ENCODE measurements at places on chromosomes 11 and 22. TPM values are rescaled to one million over a fixed set of nuclear protein-coding genes. Genes with fewer than 3 reads are reported as not detected.

The TIMM10 gene
- total RNA-seq = 50.5 TPM

DNA sequence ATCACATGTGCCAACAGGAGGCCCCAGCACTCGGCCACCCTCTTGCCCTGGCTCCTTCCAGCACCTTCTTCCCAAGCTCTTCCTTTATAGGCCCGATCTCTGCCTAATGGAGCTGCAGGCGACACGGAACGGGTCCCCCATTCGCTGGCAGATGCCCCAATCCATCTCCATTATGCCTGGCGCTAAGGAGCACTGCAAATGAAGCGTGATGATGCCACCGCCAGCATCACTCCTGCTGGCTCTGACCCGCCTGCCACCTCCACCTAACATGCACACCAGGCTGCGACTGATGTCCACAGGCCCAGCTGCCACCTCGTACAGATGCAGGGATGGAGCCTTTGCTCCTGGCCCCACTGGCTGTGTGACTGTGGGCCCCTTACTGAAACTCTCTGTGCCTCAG lies 33.5 kb downstream of the ELFN2 start:
- DNase-seq = no peak

DNA sequence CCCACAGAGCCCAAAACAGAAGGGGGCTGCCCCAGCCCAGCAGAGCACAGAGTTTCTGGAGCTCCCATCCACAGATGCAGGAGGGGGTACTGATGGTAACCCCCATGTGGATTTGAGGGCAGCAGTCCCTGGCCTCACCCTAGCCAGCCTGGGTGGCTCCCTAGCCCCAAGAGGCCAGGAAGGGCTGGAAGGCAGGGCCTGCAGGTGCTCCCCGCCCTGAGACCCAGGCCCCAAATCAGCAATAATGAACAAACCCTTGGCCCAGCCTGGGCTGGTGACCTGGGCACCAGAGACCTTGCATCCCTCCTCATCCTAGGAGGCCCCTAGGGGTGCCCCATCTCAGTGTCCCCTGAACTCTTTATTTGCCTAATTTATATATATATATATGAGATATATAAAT lies 61.6 kb downstream of the MORC2 start:
- DNase-seq = no peak

DNA sequence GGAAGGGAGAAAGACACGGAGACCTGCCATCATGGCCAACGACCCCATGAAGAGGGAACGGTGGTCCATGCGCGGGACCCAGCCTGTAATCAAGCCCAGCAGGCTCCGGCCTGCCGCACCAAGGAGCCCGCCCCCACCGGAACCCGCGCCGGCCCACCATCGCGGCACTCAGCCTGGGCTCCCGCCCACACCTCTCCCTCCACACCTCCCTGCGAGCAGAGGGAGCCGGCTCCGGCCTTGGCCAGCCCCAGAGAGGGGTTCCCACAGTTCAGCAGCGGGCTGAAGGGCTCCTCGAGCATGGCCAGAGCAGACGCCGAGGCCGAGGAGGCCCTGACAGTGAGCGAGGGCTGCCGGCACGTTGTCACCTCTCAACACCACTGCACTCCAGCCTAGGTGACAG lies 1302.8 kb upstream of the CNTN5 start:
- DNase-seq = no peak

DNA sequence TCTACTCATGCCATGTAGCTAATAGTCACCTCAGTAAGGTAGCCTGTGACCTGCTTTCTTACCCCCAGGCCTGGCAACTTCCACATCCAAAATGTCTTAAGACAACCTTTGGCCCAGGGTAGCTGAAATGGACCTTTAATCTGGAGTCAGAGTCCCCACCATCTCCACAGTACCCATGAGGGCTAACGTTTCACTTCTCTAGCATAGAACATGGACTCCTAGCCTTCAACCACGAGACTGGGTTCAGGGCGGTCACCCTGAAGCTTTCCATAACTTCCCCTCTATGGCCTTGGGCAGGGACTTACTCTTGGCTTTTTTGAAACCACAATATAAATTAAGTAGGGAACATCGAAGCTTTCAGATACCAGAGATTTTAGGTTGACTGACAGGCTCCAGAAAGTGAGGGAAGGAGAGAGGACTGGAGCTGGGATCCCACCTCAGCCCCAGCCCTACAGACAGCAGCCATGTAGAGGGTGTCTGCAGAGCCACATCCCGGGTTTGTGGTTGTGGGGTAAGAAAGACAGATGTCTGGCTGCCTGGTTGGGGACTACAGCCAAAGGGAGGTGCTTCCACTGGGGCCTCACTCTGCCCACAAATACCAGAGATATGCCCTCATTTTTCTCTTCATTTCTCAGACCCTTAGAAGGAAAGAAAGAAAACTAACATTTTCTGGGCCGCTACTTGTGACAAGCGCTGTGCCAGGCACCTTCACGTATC lies 2.6 kb downstream of the TBC1D10A start:
- no peak for DNase-seq

- DNase-seq = peak; percentile 47
Observed at GRCh38 chr22:31753005-31753633, 700 bp upstream of the DEPDC5 start.

GRCh38 chr22:49962012-49962750 lies 1.6 kb downstream of the PIM3 start:
- DNase-seq = peak; percentile 93

GRCh38 chr11:2207773-2208621 lies 36.4 kb upstream of the TH start:
- peak; percentile 39 for DNase-seq

DNA sequence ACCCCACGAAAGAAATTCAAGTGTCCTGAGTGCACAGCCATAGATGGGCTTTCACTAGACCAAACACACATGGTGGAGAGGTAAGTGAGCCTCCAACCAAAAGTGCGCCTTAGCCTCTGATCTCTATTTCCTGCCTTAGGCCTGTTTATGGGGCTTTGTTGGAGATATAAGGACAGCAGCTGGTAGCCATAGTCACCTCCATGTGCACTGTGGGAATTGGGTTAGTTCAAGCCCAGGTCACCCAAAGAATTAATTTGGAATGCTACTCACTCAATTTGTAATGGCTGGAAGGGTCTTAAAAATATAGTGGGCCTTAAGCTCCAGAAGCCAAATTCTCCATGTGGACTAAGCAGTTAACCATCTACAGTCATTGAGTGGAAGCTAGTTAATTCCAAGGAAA lies 73.6 kb downstream of the ALX4 start:
- no peak for DNase-seq

DNA sequence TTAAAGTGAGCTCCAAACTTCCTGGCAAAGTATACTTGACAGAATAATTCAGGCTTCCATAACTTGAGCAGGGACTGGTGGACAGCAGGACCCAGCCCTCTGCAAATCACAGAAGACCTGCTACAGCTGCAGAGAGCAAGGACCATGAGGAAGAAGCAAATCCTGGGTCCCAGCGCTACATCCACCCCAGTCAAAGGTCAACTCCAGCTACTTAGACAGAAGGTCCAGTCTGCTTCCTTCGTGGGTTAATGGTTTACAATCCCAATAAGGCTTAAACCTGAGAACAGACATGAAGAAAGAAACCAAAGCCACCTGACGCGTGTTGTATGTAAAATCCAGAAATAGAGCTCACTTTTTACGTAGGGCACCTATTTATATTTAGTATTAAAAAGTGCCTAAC lies 57.7 kb downstream of the SHANK2 start:
- no peak for DNase-seq

DNA sequence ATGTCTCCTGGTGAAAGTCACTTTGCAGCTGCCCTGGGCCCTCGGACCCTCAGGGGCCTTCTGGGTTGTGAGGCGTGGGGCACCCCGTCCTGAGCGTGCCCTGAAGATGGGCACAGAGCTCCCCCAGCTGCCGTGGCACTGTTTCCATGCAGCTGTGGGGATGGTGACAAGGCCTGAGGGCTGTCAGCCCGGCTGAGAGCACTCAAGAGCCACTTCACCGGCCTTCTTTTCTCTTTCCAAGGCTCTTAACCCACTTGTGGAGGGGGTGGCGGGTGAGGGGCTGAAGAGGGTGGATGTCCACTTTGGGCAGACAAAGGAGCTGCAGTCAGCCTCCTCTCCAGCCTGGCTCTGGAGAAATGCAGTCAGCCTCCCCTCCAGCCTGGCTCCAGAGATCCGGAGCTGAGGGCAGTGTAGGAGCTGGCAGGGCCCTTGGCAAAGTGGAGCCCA lies 239.5 kb downstream of the ST3GAL4 start:
- DNase-seq = no peak

DNA sequence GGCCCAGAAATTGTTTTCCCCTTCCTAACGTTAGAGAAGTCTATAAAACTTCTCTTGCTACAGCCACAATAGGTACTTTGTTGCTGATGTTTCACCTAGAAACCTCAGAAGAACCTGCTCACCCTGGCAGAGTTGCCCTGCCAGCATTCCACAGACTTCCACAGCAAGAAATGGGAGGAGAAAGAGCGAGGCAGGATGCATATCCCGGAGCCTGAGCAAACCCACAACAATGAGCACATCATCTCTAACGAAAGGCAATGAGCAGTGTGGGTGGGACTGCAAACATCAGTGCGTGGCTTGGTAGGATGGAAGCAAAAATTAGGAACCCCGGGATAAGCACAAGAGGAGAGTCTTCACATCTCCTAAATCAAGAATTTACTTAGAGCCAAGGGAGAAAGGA lies 892.3 kb downstream of the OPCML start:
- no peak for DNase-seq

DNA sequence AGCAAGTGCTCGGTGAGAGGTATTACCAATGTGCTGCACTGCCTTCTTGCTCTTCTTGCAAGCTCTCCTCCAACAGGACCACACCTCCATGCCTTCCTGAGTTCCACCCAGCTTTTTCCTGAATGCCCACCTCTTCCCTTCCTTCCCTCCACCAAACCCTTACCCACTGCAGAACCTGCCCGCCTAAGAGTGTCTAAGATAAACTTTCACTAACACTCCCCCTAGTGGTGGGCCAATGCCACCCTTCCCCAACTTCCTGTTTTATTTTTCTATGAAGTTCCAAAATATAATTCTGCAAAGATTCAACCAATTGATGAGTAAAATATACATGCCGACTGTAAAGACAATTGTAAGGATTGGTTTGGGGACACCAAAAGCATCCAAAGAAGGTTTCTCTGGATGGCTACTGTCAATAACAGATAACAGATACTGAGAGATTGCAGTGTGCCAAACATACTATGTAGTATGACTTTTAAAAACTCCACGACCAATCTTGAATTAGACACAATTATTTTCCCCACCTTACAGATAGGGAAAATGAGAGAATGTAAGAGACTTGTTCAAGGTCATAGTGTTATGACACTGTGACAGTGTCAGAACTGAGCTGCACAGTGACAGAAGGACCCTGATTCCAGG lies 38.6 kb upstream of the BMAL1 start:
- DNase-seq = no peak

DNA sequence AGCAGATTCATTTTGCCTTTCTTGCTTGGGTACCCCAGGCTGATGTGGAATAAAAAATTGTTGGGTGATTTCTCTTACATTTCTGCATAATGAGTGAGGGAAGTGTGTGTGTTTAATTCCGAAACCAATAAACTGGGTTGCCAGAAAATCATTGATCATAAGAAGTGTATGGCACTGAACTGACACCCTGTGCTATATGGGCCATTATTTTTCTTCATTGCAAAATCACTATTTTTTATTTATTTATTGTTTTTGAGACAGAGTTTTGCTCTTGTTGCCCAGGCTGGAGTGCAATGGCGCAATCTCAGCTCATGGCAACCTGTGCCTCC lies 14.6 kb upstream of the HIKESHI start:
- no peak for DNase-seq

DNA sequence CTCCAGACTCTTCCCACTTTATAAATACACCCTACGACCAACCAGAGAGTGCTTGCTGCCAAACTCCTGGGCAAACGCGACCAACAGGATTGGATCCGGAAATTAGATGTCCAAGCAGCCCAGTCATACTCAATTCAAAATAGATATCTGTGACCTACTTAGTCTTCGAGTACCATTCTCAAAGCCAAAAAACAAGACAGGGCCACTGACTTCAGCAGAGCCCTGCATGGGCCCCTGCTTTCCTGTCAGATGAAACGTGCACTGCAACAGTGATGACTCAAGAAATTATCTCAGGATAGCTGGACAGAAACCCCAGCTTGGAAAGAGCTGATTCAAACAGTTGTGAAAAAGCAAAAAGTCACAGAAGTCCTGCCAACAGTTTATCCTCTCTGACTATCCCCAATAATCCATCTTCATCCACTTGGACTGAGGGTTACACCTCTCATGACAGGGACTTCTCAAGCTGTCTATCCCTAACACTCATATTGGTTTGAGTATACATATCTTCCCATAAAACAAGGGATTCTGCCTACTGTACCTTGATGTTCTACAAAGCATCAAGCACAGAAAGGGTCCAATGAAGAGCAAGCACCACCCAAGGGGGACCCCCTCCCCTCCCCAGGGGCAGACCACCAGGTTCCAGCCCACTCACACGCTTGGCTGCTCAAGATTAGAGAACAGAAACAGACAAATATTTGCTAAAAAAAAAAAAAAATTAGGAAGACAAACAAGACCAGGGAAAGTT lies 17.4 kb downstream of the SMCO4 start:
- DNase-seq = no peak

- DNase-seq = no peak
Observed at GRCh38 chr11:47188259-47188658, 2.0 kb upstream of the PACSIN3 start.

- no peak for DNase-seq
Observed at GRCh38 chr11:131914361-131914774, 544.0 kb downstream of the NTM start.

DNA sequence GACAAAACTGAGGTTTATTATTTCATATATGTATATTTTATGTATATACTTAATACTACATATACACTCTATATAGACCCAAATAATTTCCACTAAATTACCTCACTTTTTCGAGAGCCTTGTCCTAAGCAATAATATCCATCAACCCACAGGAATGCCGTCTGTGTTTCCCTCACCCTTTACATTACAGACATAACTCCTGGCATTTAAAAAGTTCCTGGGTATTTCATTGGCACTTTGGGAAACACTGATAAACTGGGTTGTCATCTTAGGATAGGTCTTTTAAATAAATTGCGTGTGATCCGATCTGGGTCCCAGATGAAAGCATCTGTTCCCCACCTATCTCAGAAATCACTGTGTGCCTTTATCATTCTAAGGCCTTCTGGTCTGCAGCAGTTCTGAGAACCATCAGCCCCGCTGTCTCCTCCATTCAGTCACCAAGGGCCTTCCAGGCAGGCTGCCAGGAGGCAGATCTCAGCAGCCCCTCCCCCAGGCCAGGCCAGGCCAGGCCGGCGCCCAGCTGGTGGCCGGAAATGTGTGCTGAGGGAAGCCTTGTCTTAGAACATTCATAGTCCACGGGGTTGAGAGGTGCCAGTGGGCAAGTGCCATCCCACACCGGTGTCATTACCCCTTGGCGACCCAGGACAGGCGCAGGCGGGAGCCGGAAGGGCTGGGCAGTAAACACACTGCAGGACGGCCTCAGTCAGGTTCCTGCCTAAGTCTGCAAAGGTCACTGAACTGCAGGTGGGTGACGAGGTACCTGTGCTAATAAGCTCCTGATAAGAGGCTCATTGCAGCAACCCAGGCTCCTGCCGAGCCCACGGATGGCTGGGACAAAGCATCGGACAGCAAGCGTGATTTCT lies 3.3 kb downstream of the FGF19 start:
- no peak for DNase-seq

- DNase-seq = no peak
Observed at GRCh38 chr11:132248580-132248979, 878.2 kb downstream of the NTM start.
